ENCODE measurements at places on chromosomes 1 and 21.
A peak's percentile ranks its signal among the peaks of the same experiment; 100 is the strongest.

- DNase-seq: no peak
Observed at GRCh38 chr1:63923302-63923701, 149.5 kb downstream of the ROR1 start.

DNA sequence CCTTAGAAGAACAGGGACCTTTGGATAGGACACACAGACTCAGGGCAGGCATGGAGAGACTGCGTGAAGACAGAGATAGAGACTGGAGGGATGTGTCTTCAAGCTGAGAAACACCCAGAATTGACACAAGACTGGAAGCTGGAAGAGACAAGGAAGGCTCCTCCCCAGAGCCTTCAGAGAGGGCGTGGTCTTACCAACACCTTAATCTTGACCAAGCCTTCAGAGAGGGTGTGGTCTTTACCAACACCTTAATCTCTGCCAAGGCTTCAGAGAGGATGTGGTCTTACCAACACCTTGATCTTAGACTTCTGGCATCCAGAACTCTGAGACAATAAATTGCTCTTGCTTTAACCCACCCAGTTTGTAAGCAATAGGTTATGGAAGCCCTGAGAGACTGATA, 481.4 kb upstream of the VAMP3 start:
- DNase-seq: no peak

GRCh38 chr1:221874285-221875003, 132.6 kb upstream of the DUSP10 start:
- DNase-seq: no peak

DNA sequence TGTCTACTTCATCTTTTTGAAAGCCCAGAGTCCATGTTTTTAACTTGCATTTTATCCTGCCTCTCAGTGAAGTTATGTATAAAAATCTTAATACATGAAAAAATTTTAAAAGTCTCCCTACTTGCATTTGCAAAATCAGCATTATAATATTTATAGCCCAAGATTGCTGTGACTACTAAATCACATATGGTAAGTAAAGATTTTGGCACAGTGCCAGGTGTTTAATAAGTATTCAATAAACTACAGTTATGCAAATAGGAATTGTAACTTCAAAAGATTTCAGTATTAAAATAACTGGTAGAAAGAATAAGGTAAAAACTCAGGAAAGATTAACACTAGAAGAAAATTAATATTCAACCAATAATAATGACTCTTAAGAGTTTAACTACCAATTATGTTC, 641.7 kb downstream of the LRRIQ3 start:
- DNase-seq: no peak

DNA sequence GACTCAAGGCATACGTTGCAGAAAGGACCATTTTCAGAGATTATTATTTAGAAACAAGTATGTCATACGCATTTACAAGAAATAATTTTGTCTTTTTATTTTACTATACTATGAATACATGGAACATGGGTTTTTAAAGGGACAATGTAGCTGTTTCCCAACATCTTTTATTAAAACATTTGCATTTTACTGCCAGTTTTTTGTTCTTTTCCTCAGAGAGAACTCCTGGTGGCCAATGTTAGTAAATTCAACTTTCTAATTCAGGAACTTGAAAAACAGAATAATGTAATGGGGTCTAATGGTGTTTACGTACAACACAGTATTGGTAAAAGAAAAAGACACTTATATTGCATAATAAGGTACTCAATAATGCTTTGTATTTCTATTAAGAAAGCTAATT, 14.9 kb downstream of the PRDM2 start:
- DNase-seq: no peak

GRCh38 chr1:23664837-23665795, 26.5 kb upstream of the RPL11 start:
- no peak for DNase-seq

DNA sequence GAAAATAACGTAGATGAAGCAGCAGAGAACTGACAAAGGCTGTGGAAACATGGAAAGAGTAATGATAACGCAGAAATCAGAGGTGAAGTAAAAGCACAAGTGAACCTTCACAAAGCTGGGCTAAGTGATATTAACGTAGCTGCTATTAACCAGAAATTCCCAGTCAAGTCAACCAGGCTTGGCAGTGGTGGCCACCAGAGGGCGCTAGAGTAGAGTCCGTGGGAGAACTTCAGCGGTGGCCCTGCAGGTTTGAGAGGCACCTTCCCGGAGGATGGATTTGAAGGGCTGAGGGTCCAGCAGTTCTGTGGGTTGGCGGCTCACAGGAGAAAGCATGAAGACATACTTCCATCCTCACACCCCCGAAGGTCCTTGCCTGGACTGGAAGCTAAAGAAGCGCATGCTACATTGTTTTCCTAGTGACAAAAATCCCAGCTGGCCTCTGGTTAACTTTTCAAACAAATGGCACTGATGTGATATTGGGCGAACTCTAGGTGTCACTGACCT, 81.7 kb upstream of the ZNF648 start:
- DNase-seq: peak; percentile 83

DNA sequence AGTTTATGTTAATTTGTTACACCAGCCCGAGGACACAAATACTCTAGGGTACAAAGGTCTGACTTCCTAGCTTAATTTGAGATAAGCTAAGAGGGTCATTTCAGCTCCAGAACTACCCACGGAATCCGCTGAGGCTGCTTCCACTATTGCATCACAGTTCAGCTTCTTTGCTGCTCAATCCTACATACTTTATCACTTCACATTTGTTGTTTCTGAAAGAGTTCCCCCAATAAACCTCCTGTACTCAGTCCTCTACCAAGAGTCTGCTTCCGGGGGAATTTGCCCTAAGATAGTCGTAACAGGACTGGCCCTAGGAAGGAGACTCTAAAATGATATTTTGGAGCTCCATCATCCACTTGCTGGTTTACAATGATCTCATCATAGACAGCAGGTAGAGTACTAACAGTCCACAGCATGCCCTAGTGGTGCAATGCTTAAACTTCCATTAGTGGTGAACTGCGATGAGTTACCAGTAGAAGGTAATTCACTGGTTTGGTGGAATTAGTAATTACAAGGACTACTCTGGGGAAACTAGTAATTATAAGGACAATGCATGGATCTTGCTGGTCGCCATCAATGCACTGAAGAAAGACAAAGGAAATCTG, 229.3 kb downstream of the USH2A start:
- no peak for DNase-seq

- DNase-seq: no peak
Observed at GRCh38 chr21:26845066-26845758, at the start of gene ADAMTS1. ADAMTS1 (minus strand) TSS chr21:26845409; CDS start chr21:26844954, 455 bp downstream.

DNA sequence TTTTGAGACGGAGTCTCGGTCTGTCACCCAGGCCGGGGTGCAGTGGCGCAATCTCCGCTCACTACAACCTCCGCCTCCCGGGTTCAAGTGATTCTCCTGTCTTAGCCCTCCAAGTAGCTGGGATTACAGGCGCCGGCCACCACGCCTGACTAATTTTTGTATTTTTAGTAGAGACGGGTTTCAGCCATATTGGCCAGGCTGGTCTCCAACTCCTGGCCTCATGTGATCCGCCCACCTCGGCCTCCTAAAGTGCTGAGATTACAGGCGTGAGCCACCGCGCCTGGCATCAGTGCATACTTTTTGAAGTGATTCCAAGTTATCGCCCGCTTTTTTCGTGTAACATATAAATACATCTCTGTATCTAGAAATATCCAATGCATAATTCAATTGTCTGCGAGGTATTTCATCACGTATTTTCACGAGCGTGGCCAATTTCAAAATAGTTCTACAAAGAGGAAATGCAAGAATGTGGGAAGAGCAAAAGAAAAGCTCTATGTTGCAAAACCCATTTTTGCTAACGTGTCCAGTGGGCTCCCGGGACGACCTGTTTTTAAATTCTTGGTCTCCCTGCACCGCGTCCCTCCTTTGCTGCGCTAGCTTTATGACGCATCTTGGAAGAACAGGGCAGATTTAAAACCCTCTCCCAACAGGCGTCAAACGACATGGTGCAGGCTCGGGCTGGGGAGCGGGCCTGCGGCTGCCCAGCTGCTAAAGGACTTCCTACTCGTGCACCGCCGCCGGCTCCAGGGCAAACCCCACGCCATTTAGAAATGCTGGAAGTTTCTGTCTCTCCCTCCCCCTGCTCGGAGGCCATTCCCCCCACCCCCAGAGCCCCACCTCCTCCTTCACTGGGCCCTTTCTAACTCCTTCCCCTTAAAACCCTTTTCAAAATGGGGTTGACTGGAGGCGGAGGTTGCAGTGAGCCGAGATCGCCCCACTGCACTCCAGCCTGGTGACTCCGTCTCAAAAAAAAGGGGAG, 923 bp upstream of the IFNGR2 start:
- no peak for DNase-seq

DNA sequence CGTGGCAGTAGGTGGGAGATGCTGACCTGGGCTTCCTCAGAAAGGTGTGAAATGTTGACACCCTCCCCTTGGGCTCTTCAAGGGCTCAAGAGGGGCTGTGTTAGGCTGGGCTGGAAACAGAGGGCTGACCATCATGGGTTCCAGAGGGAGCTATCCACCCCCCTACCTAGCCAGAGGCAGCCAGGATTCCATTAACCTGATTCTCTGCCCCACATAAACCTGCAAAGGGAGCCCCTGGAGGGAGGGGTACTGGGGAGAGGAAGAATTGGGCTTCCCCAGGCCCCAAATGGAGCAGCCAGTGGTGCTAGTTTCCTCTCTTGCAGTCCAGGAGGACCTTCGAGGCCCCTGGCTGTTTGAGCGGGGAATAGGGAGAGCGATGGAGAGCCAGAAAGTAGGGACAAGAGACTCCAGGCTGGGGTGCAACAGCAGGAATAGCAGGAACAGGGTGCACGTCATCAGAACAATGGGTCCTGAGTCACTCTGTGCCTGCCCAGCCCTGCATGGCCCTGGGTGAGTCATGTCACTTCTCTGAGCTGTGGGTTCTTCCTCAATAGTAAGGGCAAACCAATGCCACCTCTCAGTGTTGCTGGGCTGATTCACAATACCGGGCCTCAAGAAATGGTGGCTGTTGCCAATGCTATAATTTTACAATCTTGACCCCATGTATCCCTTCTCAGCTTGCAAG, 121.2 kb downstream of the EPHB2 start:
- DNase-seq: no peak

GRCh38 chr1:230356869-230357794, 69.0 kb downstream of the PGBD5 start:
- DNase-seq: no peak

- no peak for DNase-seq
Observed at GRCh38 chr1:2177541-2177940, 17.0 kb downstream of the FAAP20 start.

- no peak for DNase-seq
Observed at GRCh38 chr1:235996048-235996785, 68.7 kb downstream of the NID1 start.

DNA sequence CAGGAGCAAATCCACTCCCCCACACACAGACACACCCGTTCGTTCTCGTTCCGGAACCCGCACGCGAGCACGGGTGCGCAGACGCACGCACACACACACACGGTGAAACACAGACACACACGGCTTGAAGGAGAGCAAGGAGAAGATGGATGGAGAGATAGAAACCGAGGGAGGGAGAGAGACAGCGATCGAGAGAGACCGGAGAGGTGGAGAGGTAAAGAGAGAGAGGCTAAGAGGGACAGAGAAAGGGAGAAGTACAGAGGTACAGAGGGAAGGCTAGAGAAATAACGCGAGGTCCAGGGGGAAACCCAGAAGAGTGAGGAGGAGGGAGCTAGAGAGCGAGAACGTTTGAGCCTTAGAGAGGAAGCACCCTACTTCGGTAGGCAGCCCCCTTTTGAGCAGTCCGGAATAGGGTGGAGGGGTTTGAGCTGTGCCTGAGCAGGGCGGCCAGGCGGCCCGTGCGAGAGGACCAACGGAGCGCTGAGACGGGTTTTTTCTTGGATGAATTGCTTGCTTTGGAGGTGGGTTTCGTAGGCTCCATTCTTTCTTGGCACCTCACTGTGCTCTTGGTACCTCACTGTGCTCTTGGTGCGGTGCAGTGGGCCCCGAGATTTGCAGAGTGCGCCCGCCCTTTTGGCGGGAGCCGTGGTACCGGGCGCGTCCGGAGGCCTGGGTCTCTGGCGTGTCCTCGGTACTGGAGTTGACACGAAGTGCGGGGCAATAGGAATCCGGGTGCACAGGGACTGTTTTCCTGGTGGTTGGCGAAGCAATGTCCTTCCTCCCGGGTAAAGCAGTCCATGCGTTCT, 88.4 kb upstream of the RHOU start:
- no peak for DNase-seq

- no peak for DNase-seq
Observed at GRCh38 chr1:184931566-184931965, 42.7 kb downstream of the NIBAN1 start.

GRCh38 chr1:228448372-228448771, 31.7 kb upstream of the TRIM17 start:
- DNase-seq: no peak

- no peak for DNase-seq
Observed at GRCh38 chr1:185284533-185285276, 32.3 kb downstream of the IVNS1ABP start.

GRCh38 chr1:67646145-67647035, 38.6 kb upstream of the GADD45A start:
- no peak for DNase-seq

GRCh38 chr1:17027403-17027802, 15.7 kb upstream of the ATP13A2 start:
- no peak for DNase-seq

DNA sequence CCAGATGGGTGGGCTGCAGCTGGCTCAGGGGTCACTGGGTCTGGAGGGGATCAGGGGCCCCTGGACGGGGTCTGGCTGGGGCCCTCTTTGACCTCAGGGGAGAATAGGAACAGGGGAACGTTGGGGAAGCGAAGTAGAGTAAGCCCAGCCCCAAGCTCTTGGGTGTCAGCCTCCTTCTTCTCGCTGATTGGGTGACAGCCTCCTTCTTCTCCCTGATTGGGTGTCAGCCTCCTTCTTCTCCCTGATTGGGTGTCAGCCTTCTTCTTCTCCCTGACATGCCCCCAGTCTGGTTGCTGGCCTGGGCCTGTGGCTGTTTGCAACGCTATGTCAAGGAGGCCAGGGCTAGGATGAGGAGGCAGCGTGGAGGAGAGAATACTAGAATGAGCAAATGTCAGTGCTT, 76.7 kb upstream of the CASZ1 start:
- no peak for DNase-seq

DNA sequence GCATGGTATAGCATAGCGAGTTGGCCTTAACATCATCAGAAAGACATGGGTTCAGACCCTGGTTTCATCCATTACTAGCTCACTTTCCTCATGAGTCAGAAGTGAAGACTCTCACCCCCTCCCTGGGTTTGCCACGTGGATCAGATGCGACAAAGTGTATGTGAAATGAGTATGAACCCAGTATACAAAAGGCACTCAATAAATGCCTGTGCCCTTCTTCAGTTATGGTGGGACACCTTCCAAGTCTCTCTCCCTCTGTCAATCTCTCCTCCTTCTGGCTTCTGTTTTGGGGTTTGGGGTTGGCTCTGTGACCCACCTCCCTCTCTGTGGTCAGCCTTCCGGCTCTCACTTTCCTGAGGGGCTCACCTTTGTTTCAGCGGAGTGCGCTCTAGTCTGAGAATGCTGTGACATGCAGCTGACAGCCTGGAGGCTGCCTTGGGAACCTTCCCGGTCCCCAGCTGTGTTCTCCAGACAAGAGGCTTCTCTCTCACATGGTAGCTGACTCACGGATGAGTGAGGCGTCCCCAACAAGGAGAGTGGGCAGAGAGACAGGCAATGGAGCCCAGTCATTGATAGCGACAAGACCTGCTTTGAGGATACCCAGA, 155.0 kb upstream of the EDN2 start:
- DNase-seq: no peak

- DNase-seq: no peak
Observed at GRCh38 chr1:161499099-161500039, 5.9 kb upstream of the FCGR2A start.
